ENCODE measurements at places on chromosomes 1 and 21. TPM values are rescaled to one million over a fixed set of nuclear protein-coding genes. Genes with fewer than 3 reads are reported as not detected.

- no peak for DNase-seq
Observed at GRCh38 chr1:204915861-204916495, 45.3 kb downstream of the NFASC start.

- DNase-seq, result no peak
Observed at GRCh38 chr1:212816567-212817278, 25.0 kb downstream of the TATDN3 start.

DNA sequence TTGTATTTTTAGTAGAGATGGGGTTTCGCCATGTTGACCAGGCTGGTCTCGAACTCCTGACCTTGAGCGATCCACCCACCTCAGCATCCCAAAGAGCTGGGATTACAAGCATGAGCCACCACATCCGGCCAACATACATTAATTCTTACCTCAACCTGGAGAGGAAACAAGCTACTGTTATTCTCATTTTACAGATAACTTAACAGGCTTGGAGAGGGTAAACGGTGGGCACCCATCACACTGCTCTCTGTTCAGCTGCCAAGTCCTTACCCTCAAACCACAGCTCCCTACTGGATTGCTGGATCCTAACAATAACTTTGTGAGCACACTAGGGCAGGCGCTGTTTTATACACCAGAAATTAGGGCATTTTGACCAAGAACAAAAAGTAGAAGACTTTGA is 93.6 kb upstream of the BARHL2 start:
- no peak for DNase-seq

DNA sequence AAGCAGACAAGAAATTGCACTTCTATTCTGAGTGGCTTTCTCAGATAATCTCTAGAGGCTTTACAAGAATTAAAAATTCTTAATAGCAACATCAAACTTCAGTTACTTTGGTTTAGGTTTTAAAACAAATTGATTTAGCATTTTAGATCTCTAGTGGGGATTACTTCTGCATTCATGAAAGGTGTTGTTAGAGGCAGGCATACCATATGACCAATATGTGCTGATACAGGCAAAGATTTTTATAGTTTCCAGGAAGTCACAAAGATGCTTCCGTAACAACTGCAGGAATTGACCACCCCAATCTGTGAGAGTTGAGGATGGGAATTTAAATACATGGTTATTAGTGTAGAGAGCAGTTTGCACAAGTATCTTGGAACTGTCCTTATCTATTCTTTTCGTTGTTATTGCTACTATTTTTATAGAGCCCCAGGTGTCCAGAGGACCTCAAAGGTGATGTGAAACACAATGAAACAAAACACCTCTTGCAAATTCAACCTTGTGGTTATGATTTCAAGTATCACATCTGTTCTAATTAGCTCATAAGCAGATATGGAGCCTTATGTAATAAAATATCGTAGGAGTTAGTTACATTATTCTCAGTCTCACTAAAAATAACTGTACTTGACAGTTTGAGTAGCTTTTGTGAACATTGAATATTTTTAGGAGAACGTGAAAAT is 512.7 kb upstream of the ADGRL4 start:
- no peak for DNase-seq

GRCh38 chr1:53963460-53963859 is 17.3 kb downstream of the LRRC42 start:
- DNase-seq, result no peak

DNA sequence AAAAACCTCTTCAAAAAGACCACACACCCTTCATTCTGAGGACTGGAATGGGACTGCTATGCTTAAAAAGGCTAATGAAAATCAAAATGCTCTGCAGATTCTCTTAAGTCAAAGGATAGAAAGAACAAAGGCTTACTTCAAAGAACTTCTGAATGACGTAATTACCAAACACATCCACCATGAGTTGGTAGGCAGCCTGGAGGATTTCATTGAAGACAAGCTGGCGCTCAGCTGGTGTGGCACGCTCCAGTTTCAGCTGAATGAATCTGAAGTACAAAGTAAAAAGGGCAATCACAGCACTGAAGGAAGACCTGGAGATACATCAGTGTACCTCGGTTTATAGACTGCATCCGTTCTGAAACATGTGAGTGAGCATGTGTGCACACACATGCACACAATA is 43.5 kb upstream of the SDC3 start:
- no peak for DNase-seq

- no peak for DNase-seq
Observed at GRCh38 chr1:28578696-28579218, 13.3 kb upstream of the RAB42 start.

- no peak for DNase-seq
Observed at GRCh38 chr1:25581764-25582163, 34.8 kb upstream of the MAN1C1 start.

ABCD3 gene
- total RNA-seq, result 51.5 TPM

DNA sequence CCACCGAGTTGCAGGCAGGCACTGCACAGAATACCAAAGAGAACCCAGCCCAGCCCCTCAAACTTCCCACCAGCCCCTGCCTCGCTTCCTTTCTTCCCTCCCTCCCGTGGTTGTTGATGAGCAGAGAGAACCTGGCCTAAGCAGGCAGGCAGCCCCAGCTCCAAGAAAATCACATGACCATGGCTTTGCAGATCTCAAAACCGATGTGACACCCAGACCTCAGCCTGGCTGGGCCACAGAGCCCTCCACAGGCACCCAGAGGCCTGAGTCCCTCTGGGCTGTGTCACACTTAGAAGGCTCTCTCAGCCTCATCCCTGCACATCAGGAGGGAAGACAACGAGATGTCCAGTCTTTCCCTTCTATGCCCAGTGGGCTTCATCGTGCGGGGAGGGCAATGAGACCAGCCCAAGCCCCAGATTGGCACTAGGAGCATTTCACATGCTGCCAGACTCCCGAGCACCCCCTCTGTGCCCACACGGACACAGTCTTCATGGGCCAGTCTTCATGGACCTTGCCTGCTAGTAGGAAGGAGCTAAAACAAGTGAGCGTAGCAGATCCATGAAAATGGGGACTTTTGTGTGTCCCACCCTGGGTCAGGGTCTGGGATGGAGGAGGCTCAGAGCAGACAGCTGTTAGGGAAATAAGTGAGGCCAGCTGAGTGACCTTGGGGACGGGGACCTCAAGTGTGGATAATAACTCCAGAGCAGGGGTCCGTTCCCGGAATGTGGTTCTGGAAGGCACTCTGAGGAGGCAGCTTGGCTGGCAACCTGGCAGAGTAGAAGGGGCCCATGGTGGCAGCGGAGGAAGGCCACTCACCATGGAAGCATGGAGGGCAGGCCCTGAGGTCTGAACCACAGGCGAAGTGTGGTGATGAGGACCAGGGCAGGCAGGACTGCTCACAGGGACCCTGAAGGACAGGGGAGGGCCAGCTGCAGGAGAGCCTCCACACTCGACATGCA is 204.4 kb upstream of the VAMP3 start:
- DNase-seq, result no peak

OLIG2 gene
- not detected for total RNA-seq

- DNase-seq, result no peak
Observed at GRCh38 chr1:12184008-12184681, 17.4 kb downstream of the TNFRSF1B start.

- no peak for DNase-seq
Observed at GRCh38 chr1:6075748-6076147, 30.1 kb downstream of the KCNAB2 start.

- DNase-seq, result no peak
Observed at GRCh38 chr1:41754540-41754939, 164.2 kb downstream of the HIVEP3 start.

- DNase-seq, result no peak
Observed at GRCh38 chr1:19169642-19170041, 40.4 kb downstream of the UBR4 start.

DNA sequence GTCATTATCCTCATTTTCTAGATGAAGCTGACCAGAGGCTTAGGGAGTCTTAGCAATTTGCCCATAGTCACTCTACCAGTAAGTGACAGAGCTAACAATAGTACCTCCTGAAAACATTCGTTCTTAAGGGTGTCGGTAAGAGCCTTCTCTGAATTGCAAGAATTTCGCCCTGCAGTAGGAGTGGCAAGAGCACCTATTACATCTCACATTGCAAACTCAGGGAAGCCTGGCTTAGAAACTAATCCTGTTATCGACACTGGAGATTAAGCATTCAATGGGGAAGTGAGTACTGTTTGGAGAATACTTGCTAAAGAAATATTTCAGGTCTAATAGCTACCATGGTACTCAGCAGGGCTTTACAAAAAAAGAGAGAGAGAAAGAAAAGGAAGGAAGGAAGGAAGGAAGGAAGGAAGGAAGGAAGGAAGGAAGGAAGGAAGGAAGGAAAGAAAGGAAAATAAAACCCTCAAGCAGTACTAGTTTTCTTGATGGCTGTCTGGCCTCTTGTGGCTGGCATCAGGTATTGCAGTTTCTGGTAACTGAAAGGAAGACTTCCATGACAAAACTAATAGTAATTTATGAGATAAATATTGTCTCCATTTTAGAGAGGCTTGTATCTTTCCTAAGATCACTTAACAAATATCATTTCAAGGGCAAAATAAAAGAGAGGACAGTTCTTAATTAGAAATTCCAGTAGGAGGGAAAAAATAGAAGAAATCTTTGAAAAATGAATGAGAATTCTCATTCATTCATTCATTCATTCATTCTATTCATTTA is 10.4 kb downstream of the C1orf226 start:
- no peak for DNase-seq

FMO1 gene
- not detected for total RNA-seq

KCNJ9 gene
- not detected for total RNA-seq

DNA sequence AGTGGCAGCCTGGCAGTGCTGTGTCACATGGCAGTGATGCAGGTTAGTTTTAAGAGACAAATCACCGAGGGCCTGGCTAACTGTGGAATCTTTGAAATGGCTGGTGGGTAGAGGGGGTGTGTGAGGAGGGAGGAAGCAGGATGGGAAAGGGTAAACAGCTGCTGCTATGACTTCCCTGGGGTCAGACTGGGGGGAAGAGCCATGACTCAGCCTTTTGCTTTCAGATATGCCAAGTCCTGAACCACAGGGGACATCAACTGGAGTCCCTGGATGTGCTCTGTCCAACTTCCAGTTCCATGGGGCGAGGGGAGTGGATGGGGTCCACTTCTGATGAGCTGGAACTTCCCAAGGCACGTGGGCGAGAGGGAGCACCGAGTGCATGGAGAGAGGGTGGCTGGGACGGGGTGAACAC is 121.1 kb upstream of the ADAR start:
- DNase-seq, result no peak

DNA sequence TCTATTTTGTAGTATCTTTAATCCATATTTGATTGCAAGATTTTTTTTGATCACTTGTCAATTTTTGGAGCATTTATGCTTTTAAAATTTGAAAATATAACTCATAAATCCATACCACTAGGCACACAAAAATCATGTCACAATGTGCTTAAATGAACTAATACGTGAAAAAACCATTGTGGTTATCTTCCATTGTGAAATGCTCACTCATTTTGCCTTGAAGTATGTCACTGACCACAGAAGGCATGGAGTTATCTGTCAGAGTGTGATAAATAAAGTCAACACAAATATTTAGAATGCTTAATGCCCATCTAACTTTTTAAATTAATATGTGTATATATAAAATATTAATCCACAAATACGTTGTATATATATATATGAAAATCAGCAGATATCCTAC is 347.2 kb downstream of the PTPRC start:
- no peak for DNase-seq

GRCh38 chr1:973459-974292 is 7.4 kb downstream of the PLEKHN1 start:
- DNase-seq, result no peak

FCRL2 gene
- not detected for total RNA-seq
